ENCODE measurements at places on chromosomes 2 and 18. TPM values are rescaled to one million over a fixed set of nuclear protein-coding genes. Genes with fewer than 3 reads are reported as not detected.
A peak's percentile ranks its signal among the peaks of the same experiment; 100 is the strongest.

YWHAQ gene
- total RNA-seq, result 701 TPM

RPRM gene
- 154 TPM for total RNA-seq

NEB gene
- total RNA-seq, result 0.41 TPM

XDH gene
- not detected for total RNA-seq

PTH2R gene
- 3.3 TPM for total RNA-seq

DNA sequence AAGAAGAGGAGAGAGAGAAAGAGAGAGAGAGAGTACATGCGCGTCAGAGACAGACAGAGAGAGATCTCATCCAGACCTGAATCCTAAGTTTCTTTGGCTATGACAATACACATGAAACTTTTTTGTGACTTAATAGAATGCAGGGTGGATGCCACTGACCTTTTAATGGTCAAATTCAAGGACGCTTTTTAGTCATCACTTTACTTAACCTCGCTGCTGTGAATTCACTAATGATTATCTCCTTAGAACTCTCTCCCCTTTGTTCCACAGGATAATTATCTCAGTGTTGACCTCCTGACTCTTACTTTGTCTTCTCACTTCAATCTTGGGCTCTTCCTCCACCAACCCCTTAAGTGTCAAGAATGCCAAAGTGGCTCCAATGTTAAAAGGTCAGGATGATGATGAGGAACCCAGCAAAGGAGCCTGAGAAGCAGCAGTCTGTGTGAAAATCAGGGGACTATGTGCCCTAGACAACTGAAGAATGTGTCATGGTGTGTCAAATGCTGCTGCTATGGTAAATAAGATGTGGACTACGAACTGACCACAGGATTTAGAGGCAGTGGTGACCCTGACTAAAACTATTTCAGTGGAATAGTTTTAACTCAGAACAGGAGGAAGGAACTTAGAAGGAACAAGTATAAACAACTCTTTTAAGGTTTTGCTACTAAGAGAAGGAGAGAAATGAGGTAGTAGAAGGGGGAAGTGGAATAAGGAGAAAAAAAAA is 382.1 kb downstream of the ZEB2 start:
- DNase-seq, result no peak

DNA sequence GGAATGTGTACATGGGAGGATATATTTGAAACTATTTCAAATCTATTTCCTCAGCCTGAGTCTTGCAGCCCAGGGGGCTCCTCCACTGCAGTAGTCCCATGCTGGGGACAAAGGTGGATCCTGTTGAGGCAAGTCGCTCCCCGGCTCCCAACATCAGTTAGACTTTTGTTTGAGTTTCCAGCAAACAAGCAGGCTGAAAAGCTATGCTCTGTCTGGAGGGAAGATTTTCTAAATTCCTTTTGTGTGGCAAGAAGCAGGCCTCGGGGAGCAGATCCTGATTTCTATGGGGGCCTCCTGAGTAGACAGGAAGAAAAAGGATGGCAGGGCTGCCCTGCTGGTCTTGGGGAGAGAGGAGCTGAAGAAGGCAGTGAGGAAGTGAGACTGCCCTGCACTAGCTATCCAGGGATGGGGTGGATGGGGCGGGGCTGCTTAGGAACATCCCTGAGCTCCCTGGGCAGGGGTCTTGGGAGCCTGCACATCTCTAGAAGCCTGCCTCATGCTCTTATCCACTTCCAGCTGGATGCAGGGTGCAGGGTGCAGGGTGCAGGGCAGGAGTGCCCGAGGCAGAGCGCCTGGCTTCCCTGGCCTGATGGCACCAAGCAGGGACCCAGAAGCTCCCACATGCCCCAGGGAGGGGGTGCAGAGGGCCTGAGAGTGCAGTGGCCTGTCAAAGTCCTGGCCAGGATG is 6.0 kb upstream of the CIB4 start:
- no peak for DNase-seq

GRCh38 chr2:157875641-157876065 is 477 bp downstream of the ACVR1 start:
- DNase-seq, result no peak

- DNase-seq, result peak; percentile 54
These were observed 776 bp downstream of the EMILIN2 start for GRCh38 chr18:2847317-2848246.

DNA sequence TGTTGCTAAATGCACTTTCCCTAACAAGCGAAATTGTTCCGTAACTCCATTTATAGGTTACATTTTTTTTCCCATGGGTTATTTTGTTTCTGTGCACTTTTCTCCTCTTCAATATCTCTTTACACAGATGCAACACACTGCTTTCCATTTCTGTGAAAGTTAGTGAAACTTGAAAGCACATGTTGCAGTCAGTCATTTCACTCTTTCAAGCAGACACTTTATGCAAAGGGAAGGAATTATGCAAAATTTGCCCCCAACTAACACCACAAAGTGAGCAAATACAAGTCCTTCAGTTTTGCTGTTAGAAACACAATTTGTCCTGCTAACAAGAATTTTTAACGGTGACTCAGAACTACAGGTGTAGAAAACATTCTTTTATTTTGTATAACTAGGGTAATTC is 124.8 kb downstream of the PTH2R start:
- no peak for DNase-seq

DNA sequence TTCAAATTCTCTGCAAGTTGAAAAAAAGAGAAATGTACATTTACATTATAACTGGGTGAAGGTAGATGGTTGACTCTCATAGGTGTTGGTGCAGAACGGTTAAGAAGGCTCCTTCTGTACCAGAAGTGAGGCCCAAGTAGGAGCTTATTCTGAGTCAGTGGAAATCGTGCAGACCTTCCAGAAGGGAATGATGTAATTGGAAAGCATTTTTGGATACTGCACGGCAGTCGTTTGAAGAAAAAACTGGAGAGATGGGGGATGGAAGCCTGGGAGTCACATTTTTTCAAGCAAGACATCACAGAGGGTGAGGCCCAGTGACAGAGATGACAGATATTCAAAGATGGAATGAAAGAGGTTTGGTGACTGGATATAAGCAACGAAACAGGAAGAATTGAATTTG is 39.4 kb downstream of the HRH4 start:
- no peak for DNase-seq

DNA sequence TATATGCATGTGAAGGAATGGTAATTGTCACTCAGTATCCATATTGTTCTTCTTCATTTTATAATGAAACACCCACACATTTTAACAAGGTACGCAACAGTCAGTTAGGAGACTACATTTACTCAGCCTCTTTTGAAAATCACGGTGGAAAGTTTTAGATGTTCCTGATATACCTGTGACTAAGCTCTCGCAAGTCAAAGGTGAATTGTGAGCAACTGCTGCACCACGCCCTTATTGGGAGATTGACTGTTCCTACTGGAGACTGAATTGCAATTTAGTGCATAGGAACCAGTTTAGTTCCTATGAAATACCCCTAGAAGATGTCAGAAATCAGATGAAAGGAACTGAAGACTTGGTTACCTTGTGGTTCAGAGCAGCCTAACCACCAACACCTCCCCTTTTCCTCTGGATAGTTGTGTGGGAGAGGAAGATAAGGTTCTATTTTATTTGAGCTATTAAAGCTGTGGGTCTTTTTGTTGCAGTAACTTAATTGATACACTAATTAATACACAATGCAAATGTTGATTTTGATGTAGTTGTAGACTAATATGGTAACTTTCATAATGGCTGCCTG is 1280.5 kb upstream of the CDH2 start:
- DNase-seq, result no peak

DNA sequence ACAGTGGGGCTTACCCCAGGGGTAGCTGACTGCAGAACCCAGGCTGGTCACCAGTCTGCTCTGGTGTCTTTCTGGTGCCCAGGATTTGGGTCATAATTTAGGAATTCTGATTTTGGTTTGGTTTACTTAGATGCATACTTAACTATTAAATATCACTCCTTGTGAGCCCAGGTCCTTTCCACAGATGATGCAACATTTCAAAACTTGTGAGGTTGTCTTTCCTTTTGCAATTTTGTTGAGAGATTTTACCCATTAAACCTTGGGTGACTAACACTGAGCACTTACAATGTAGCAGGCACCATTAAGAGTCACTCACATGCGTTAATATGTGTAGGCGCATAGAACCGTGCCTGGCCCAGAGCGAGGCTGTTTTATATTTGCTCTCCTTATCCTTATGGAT is 61.8 kb upstream of the RPL31 start:
- no peak for DNase-seq

- no peak for DNase-seq
These were observed 40.5 kb upstream of the AP1S3 start for GRCh38 chr2:223877721-223878410.

GRCh38 chr18:50507120-50507590 is 52.7 kb upstream of the MAPK4 start:
- DNase-seq, result peak; percentile 41

DNA sequence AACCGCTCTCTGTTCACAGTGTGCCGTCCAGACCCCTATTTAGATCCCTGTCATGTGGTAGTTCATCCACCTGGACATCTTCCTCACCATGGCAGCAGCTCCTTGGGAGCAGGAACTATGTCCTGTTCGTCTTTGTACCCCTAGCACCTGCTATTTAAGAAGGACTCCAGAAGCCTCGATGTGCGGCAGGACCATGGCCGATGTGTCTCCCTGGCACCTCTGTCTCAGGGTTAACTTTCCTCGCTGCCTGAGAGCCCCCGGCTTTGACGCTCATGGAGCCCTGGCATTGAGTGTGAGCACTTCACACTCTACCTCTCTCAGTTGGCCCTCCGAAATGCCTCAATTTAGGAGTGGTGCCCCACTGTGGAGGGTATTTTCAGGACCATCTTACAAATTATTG is 152.0 kb downstream of the FAM210A start:
- no peak for DNase-seq

GRCh38 chr2:230097424-230097823 is 28.7 kb upstream of the SLC16A14 start:
- DNase-seq, result no peak

GRCh38 chr18:55862693-55863390 is 274.9 kb upstream of the TCF4 start:
- no peak for DNase-seq

DNA sequence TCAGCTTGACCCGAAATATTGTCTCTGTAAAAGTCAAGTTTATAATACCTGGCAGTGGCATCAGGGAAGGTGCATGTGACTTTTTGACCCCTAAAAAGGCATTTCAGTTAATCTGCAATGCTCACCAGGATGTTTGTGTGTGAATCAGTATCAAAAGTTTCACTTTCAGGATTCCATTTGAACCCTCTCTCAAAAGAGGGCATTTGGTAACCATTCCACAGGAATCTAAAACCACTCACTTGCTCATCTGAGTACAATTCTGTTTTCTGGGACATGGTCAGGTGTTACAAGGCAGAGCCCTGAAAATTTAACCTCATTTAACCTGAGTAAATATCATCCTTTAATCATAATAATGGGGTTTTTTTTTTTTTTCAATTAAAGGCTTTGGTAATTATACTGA is 77.9 kb upstream of the KLF7 start:
- no peak for DNase-seq

- no peak for DNase-seq
These were observed 7.9 kb downstream of the PKP4 start for GRCh38 chr2:158464426-158465281.

DNA sequence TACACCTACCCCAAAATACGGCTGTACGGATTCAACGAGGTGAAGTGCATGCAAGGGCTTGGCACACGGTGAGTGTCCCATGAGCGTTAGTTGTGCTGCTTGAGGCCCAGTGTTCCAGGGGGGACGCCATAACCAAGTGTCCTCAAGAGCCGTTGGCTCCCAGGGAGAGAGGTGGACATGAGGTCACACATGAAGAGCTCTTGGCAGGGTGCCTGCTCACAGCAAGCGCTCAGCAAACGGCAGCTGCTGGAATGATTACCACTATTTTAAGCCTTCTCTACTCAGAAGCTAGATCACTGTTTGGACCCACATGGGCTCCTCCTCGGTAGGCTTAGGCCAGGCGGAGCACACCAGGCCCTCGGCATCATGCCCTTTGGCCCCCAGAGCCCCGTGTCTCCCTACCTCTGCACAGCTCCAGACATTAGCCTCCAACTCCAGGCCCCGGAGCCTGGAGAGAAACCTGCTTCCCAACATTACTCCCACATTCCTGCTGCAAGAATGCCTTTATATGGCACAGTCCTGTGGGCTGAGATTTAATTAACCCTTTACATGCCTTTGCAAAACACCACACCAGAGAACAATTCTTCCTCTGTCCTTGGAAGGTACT is 68.4 kb upstream of the PPP1CB start:
- peak; percentile 59 for DNase-seq

DNA sequence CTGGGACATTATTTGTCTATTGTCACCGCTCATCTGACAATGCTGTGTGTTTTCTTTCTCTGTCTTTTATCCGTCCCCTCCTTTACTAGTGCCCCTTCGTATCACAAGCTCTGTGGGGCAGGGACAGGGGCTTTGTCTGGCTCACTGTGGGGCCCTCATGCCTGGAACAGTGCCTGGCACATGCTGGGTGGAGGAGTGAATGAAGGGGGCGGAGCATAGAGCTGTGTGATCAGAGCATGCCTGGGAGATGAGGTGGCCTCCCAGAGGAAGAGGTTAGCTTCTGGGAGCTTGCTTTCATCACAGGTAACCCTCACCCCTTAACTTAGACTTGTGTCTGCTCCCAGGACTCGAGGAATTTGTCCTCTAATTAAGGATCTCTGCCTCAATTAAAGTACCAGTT is 16.4 kb downstream of the MTCL1 start:
- DNase-seq, result no peak

DNA sequence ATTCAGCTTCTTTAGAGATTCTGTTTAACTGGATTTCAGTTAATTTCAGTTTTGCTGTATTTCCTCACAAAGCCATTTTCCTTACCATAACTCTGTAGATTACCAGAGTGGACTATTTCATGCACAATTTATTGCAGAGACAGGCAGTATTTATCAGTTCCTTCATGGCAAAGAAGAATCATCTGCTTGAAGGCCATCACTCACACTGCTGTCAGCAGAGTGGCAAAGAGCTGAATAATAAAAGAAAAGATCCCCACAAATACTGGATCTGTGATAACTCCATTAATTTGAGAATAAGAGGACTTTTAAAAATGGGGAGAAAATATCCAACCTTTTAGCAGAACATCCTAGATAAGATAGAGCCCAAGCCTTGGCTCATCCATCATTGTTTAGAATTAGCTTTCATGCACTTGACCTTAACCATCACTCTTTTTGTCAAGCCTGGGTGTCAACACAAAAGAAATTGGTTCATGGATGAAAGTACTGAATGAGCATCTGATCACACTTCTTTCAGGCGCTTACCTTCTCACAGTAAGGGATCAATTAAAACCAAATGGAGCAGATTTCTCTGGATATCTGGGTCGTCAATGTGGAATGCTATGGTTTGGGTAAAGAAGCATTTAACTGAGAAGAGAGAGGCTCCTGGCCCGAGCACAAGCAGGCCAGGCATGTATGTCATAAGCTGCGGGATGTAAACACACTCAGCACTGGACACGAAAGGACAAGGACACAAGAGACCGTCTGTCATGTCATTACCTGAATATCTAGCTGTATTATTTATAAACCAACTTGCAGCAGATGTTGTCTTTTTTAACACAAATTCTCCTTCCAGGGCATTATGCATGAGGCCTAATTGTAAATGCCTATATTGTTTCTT is 376.2 kb downstream of the ZNF521 start:
- DNase-seq, result no peak

GRCh38 chr18:13877157-13877556 is 38.2 kb downstream of the MC2R start:
- no peak for DNase-seq

Measured in frontal cortex (tissue), 4 donors.